ENCODE measurements at places on chromosomes 3 and 15.

- no peak for DNase-seq
Observed at GRCh38 chr3:73485877-73486330, 138.8 kb downstream of the PDZRN3 start.

- peak; percentile 55 for DNase-seq
Observed at GRCh38 chr15:76336254-76337058, at the start of gene ISL2. Gene ISL2, plus strand, starts transcription at chr15:76336773. Its CDS starts 111 bp downstream, at chr15:76336884.

- DNase-seq = no peak
Observed at GRCh38 chr3:107521469-107522059, 1.2 kb upstream of the BBX start.

DNA sequence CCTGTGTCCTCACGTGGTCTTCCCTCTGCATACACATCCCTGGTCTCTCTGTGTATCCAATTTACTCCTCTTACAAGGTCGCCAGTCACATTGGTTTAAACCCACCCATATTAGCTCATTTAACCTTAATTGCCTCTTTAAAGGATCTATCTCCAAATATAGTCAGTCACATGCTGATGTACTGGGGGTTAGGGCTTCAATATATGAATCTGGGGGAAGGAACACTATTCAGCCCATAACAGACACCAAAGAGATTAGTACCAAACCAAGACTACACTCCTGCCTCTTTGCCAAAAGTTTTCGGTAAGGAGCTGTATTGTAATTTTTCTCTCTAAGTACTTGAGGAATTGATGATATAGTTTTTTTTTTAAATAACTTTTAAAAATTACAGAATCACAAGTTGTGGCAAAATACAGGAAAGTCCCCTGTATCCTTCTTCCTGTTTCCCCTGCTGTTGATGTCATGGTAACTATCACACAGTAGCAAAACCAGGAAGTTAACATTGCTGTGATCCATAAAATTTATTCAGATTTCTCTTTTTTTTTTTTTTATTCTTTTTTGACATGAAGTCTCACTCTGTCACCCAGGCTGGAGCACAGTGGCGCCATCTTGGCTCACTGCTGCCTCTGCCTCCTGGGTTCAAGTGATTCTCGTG is 67.8 kb downstream of the SLCO3A1 start:
- DNase-seq = no peak

DNA sequence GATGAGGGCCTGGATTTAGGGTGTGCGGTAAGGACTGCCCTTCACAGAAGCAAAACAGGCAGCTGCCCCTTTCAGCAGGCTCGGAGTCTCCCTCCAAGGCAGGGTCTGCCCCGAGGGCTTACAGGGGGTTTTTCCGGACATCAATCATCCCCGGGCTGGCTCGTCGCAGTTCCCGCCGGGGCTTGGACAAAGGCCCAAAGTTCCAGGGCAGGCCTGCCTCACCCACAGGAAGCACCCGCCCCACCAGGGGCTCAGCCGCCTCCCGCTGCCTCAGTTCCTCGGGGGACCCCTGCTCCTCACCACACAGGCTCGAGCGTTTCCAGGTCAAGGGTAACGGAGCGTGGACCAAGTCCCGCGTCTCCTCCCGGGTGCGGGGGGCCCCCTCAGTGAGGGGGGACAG is 27.0 kb downstream of the KIF7 start:
- no peak for DNase-seq

GRCh38 chr15:89599021-89599420 is 23.8 kb downstream of the TICRR start:
- DNase-seq = no peak

- DNase-seq = no peak
Observed at GRCh38 chr3:122893754-122894668, 99.1 kb downstream of the SLC49A4 start.

GRCh38 chr15:63056829-63057228 is 14.3 kb downstream of the TPM1 start:
- DNase-seq = no peak

DNA sequence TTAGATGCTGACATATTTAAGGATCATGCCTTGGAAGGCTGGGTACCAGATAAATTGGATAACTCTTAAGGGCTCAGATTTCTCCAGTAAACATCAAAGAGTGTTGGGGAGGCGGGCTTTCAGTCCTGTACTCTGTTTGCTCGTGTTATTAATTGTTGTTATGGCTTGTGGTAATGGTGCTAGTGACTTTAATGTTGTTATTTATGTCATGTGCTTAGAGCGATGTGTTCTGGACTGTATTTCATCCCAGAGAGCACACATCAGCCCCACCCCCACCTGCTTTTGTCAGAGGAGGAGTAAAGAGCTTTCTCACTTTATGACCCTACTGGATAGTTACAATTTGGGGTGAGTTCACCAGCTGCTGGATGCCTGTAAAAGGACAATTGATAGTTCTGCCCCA is 386.3 kb downstream of the EPHB1 start:
- DNase-seq = no peak
